ENCODE measurements at places on chromosomes 16 and 17.

- no peak for DNase-seq
Observed at GRCh38 chr17:59839651-59840328, 53.0 kb downstream of the TUBD1 start.

GRCh38 chr17:29936724-29937123 is 4.7 kb upstream of the EFCAB5 start:
- no peak for DNase-seq

- no peak for DNase-seq
Observed at GRCh38 chr17:11880714-11881113, 116.6 kb downstream of the ZNF18 start.

GRCh38 chr17:67578142-67578457 is 139.6 kb upstream of the NOL11 start:
- DNase-seq, result no peak

GRCh38 chr16:35750701-35751104 is 2291.3 kb downstream of the TP53TG3F start:
- no peak for DNase-seq

DNA sequence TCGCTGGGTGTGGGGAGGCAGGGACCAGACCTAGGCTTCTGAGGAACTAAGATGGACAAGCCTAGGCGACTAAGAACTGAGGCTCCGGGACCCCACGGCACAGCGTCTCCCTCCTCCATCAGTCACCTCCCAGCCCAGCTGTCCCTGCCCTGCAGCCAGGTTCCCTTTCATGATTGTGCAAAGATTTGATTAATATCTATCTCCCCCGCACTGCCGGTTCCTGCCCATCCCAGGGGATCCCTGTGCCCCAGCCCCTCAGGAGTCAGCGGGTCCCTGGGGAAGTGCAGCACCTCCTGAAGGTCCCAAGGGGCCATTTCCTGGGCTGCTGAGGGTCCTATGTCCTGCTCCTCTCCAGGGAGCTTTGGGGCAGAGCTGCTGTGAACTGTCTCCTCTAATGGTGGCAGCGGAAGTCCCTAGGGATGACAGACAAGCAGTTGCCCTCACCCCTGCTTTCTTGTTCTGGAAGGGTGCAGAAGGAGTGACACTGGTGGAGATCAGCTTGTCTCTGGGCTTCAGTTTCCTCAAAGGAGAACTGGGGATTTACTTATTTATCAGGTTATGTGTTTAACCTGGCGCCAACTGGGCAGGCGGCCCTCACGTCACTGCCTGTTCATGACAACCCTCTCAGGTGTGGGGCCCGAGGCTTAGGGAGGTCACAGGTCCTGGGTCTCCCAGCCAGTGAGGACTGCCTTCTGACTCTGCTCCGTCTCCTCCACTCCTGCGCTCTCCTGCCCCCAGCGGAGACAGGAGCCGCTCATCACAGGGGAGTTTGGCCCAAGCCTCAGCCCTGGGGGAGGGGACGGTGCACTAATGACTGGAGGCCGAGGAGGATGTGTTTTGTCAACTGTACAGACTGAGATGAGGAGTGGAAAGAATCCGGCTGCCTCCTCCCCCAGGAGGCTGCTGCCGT is 1.9 kb upstream of the C16orf74 start:
- DNase-seq, result no peak

GRCh38 chr17:77962348-77962747 is 3.8 kb downstream of the TNRC6C start:
- DNase-seq, result no peak

DNA sequence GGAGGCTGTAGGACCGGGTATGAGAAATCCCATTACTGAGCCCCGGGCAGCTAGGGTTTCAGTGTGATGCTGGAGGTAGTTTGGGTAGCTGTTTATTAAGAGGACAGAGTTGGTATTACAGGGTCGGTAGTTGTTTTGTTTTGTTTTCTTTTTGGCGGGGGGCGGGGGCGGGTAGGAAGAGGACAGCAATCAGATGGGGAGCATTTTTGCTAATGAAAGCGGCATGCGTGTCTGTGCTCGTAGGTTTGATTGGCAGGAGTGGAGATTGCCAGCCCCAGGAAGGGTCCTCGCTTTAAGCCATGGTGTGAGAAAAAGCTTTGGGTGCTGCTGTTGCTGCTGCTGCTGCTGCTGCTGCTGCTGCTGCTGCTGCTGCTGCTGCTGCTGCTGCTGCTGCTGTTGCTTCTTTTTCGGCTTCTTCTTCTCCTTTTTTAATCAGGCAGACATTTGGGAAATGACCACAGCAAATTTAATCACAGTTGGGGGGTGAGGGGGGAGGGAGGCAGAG is 498.5 kb upstream of the ZFHX3 start:
- no peak for DNase-seq

DNA sequence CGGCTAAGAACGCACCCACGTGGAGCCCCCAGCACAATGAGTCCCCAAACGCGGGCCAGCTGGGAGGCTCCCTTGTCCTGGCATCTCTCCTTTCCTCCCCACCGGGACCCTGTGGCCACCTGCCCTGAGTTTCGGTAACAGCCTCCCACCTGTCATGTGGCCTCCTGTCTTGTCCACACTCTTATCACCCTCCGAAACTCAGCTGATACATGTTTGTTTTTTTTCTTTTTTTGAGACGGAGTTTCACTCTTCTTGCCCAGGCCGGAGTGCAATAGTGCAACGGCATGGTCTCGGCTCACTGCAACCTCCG is 105.7 kb upstream of the CREBBP start:
- DNase-seq, result no peak

GRCh38 chr17:82882715-82883418 is 43.0 kb upstream of the ZNF750 start:
- DNase-seq, result no peak

GRCh38 chr17:8122924-8123694 is 797 bp downstream of the HES7 start:
- DNase-seq, result no peak

GRCh38 chr16:12881740-12882139 is 19.7 kb upstream of the SHISA9 start:
- no peak for DNase-seq

DNA sequence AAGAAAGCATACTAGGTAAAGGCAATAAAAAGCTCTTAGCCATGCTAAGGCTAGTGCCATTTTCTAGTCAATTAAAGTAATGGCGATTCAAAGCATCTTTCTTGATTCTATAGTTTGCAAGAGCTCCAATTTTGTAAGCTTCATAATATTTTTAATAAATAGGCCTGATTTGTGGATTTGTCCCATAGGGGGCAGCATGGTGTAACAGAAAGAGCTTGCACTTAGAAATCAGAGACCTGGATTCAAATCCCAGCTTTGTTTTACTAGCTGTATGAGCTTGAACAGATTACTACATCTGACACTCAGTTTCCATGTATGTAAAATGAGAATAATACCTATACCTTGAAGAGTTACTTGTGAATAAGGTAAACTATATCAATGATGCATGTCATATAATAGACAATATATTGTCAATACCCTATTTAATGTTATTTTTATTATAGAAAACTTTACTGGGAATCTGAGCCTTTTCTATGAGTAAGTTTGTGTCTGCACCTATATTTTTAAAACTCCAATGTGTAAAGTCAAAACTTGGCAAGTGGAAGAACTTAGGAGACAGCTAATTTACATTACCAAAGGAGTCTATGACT is 93.6 kb upstream of the NOG start:
- DNase-seq, result no peak

DNA sequence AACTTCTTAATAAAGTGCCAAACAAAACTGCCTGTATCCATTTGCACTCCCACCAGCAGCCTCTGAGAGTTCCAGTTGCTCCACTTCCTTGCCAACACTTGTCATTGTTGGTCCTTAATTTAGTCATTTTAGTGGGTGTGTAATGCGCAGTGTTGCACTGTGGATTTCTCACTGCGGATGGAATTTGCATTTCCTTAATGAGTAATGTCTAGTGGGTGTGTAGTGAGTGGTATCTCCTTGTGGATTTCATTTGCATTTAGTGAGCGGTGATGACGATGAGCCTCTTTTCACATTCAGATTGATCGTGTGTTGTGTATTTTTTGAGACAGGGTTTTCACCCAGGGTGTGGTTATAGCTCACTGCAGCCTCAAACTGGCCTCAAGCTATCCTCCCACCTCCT is 4.1 kb upstream of the MSLN start:
- DNase-seq, result no peak

DNA sequence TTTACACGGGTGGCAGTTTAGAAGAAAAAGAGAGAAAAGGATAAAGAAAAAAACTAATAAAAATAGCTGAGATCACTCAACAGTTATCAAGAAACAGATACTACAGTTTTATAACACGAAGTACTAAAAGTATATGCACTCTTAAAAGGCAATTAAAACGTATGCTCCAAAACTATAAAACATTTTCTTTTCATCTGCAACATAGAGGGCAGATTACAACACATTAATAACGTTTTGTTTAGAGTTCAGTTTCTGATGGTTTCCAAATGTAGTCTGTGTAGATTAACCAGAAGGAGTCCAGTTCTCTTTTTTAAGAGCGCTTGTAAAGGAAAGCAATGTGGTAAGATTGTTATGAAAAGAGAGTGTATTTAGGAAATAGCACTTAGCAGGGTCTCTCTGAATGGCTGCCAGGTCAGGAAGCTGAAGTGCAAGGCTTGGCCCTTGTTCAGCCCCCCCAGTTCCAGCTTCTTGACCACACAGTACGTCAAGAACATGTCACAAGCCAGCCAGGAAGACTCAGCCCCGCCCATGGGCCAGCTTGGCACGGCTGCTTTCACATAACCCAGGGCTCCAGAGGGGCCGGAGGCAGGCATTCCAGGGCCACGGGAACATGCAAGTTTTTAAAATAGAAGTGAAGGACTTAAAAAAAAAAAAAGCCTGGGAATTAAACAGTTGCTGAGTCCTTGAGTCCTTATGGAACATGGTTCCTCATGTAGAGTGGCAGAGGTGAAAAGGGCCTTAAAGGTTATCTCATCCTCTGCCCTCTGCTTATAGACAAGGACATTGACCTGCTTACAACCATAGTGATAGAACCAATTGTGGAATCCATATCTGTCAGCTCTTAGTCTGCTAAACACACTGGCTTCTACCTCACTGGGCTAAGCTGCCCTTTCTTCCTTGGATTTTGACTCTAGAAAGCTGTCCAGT is 147.4 kb upstream of the TBX2 start:
- DNase-seq, result no peak

DNA sequence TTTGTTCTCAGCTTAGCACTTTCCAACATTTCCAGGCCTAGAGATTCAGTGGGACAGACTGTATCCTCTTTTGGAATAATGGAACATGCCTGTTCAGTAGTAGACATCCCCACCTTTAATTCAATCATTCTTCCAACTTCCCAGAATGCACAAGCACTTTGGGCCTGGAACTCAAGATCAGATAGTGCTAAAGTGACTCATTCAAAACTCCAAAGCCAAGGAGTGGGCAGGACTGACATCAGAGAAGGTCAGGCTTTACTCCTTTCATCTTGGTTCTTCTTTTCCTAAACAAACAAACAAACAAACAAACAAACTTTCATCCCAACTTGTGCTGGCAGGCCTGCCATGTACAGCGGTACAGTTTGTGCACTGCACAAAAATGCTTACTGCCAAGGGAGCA is 172.0 kb downstream of the AXIN2 start:
- DNase-seq, result no peak

DNA sequence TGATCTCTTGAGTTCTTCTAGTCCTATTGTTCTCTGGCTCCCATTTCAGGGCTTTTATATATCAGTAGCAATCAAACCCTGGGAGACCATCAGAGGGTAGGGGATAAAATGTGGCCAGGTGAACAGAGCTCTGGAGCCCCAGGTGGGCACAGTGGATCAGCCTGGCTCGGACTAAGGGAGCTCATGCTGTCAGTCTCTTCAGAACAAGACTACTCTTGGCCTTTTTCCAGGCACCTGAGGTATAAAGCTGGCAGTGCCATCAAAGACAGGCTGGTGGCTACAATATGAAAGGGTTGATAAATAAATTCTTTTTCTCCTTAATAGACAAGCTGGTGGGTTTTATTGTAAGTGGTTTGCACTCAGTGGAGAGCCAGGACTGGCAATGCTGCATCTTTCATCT is 160.0 kb upstream of the CCL2 start:
- DNase-seq, result no peak

- no peak for DNase-seq
Observed at GRCh38 chr16:84899414-84899813, 79.6 kb downstream of the CRISPLD2 start.

GRCh38 chr17:72379516-72379915 is 258.7 kb downstream of the SOX9 start:
- DNase-seq, result no peak

- no peak for DNase-seq
Observed at GRCh38 chr16:25563700-25564099, 128.1 kb upstream of the HS3ST4 start.

GRCh38 chr16:23294260-23294659 is 7.8 kb upstream of the SCNN1B start:
- DNase-seq, result no peak

GRCh38 chr17:49578952-49579500 is 3.4 kb downstream of the NXPH3 start:
- DNase-seq, result no peak

DNA sequence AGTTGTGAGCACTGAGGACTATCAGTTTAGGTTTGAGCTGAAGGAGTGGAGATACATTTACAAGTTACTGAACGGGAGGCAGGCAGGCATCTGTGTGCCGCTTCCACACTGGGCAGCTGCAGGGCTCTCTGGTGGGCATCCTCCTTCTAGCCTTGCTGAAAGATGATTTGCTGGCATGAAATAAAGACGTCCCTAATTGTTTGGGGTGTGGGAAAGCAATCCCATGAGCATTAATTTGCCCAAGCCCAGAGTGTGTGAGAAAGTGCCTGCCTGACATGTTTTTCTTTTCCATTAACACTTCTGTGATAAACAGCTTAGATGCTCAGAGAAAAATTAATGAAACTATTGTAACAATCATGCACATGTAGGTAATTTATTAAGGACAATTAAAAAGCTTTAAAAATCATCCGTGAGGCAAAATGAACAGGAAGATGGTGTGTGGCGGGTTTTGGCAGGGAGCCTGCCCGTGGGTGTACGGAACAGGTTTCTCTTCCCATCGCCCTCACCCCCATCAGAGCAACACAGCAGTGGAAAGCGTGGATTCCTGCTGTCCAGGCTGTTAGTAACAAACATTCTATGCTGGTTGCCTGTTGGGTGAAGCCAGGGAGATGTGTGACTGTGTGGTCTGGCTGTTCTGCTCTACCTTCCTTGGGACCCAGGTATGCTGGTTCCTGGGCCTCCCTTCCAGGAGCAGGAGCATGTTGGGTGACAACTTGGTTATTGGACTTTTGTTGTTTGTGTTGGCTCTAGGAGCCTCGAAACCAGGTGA is 191.9 kb downstream of the MSI2 start:
- no peak for DNase-seq

GRCh38 chr17:2485543-2485942 is 26.1 kb downstream of the METTL16 start:
- DNase-seq, result no peak

All from activated CD8-positive, alpha-beta memory T cell treated with anti-CD3 and anti-CD28 coated beads for 48 hours (primary cell).